Activated effector memory CD4-positive, alpha-beta T cell treated with Interleukin-2 at 50 U/mL for 16 hours (primary cell): ENCODE measurements at places on chromosomes 1 and 21.

GRCh38 chr21:42118901-42119300 is 47.8 kb downstream of the UMODL1 start:
- DNase-seq = no peak

GRCh38 chr1:20115479-20115878 is 3.9 kb downstream of the PLA2G2D start:
- DNase-seq = no peak

GRCh38 chr1:96509951-96510350 is 211.6 kb upstream of the PTBP2 start:
- DNase-seq = no peak

DNA sequence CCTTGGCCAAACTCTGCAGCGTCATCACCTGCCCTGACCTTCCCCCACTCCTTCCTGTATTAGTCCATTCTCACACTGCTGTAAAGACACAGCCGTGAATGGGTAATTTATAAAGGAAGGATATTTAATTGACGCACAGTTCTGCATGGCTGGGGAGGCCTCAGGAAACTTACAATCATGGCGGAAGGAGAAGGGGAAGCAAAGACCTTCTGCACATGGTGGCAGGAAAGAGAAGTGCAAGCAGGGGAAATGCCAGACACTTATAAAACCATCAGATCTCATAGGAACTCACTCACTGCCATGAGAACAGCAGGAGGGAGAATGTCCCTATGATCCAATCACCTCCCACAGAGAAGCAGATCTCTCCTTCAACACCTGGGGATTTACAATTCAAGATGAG is 408.5 kb downstream of the PTPRU start:
- no peak for DNase-seq

DNA sequence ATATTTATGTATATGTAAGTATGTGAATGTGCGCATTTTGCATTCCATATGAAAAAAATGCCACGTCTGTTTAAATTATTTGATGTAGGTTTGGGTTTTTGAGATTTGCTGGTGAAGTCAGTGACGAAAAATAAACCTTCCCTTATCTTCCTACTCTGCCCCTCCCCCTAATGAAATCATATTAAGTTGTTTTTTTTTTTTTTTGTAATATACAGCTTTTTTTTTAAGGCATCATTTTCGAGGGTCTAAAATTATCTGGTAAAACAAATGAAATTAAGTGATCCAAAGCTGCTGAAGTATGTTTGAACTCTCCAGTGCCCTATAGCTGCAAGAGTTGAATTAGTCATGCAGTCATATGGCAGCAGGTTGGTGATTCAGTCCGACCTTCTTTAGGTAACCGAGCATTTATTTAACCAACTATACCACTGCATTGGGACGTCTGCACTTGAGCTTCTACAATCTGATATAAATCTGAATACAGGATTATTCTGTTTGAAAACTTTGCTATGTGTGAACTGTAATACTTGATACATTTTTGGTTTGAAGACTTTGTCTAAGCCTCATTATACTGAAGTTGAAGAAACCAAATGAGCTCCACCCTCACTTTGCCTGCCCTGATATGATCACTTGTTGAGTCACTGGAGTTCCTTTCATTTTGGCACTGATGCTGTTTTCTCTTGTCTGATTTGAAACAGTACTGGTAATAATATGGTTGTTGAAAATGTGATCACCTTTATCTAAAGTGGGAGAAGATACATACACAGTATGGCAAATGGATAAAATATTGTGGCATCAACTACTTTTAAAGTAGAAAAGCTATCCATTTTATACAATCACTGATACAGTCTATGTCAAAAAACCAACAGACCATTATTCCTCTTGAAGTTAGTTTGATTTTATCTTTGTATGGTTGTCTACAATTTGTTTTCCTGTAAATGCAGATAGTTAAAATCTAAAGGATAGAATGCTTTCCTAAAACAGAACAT is 11.7 kb downstream of the PDIK1L start:
- DNase-seq = no peak

DNA sequence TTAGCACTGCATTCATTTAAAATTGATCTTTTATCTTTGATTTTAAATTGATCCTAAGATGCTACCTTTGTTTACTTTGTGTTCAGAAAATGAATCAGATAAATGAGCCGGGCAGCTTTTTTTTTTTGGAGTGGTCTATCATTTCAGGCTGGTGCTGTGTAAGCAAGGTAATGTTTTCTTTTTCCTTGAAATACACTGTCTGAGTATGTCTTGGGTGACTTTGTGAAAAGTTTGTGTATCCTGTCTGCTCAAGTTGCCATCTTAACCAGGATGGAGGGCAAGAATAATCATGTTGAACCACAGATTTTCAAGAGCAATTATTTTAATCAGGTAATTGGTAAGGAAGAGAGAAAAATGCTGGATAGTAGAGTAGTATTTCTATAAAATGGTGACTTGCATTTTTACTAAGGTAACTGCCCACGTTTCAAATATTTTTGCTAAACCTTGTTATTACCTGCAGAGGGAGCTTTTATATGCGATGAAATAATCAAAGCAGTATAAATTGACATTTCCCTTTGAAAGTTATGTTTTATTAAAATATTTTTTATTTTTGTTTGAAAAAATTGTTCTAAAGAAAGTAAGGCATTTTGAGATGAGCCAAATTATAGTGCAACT is 11.1 kb downstream of the ADGRL2 start:
- no peak for DNase-seq

DNA sequence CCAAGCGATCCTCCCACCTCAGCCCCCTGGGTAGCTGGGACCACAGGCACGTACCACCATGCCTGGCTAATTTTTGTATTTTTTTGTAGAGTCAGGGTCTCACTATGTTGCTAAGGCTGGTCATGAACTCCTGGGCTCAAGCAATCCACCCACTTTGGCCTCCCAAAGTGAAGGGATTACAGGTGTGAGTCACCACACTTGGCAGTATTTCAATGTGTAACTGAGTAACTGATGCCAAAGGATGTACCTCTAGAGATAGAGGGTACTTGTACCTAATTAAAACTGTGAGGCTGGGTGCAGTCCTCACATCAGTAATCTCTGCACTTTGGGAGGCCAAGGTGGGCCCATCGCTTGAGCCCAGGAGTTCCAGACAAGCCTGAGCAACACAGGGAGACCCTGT is 258.7 kb upstream of the DMRTA2 start:
- DNase-seq = no peak

- no peak for DNase-seq
Observed at GRCh38 chr1:213987422-213987926, 299 bp upstream of the PROX1 start.

DNA sequence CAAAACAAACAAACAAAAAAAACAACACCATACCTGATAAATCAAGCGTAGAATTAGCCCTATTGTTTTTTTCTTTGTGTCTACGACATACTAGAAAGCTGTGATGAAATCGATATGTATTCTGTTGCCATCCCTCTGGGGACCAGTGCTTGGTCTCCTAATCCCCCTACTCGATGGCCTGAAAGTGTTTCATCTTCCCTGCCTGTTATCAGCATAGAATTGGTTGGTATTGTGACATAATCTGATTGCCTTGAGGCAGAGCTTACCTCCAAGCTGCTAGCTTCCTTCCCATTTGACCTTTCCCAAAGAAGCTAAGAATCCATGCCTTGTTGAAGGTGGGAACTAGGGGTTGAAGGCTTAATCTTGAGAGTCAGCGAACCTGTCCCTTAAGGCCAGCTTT is 40.7 kb upstream of the PIGV start:
- DNase-seq = no peak

- no peak for DNase-seq
Observed at GRCh38 chr1:184462990-184463389, 76.2 kb downstream of the C1orf21 start.

GRCh38 chr1:193183019-193183627 is 3.3 kb downstream of the B3GALT2 start:
- no peak for DNase-seq

DNA sequence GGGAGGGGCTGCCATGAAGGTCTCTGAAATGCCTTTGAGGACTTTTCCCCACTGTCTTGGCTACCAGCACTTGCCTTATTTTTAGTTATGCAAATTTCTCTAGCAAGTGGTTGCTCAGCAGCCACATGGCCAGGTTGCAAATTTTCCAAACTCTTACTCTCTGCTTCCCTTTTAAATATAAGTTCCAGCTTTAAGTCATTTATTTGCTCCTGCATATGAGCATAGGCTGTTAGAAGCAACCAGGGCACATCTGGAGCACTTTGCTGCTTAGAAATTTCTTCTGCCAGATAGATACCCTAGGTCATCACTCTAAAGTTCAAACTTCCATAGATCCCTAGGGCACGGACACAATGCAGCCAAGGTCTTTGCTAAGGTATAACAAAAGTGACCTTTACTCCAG is 44.8 kb downstream of the DDAH1 start:
- DNase-seq = no peak

DNA sequence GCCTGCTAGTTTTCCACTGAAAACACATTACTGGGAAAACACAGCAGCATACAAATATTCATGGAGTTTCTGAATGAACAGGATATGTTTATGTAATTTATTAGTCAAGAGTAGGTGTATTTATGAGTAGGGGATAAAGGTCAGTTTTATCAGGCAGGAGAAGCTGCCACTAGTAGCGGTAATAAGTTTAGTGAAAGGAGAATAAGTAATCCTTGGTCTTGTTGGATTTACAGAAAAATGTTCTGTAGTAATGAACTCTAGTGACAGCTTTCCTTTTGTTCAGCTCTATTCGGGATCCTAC is 1.2 kb downstream of the MAST2 start:
- DNase-seq = no peak

DNA sequence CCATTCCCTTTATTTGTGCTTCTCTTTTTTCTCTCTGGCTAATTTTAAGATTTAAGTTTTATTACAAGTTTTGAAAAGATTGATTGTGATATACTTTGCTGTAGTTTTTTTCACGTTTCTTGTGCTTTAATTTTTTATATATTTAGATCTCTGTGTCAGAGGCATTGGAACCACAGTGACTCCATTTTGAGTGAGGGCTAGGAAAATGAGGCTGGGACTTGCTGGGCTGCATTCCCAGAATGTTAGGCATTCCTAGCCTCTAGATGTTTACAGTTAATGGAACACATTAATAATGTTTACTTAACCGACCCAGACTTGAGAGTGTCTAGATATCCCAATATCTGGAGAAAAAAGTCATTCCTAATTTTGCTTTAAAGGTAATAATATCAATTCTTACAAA is 939.4 kb downstream of the BRINP3 start:
- no peak for DNase-seq

- no peak for DNase-seq
Observed at GRCh38 chr21:16069178-16070112, 339.7 kb downstream of the USP25 start.

DNA sequence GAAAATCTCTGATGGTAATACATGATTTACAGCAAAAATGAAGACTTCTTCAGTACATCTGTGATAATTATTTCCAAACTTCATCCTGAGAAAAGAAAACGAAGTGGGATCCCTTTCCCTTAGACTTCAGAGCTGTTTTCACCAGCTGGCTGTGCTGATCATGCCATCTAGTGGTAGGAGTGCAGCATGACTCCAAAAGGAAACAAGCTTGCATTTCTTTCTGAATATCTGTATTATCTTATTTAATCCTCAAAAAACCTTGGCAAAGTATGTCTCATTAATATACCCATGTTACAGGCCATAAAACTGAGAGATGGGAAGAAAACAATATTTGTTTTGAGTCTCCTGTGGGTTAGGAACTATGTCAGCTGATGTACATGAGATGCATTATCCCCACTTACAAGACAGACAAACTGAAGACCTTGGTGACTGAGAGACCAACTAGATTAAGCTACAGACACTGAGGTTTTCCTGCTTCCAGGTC is 9.8 kb upstream of the GJA8 start:
- DNase-seq = no peak

DNA sequence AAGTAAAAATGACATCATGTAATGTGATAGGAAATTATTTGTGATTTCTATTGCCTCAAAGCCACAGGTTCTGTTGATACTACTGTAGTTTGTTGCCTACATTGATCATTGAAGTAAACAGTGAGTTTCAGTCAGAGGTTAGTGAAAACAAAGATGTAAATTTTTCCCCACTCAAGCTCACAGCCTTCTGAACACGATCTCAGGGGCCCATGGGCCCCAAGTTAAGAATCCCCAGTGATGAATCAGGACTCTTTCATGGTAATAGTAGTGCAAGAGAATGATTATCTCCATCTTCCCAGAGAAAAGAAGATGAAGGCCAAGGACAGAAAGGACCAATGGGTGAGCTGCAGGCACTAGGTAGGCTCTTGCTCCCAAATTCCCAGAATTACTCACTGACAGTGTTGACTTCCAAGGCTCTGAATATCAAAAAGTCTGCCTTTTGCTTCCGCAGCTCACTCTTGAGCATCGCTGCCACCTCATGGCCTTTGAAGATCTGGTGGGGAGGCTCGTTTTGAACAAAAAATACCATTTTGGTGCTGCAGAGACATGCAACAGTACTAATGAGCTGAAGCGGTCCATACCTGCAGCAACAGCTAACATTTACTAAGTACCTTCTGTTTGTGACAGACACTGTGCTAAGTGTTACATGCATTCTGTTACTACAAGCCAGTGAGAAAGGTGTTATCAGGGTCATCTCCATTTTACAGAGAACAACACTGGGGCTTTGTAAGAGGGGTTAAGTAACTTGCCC is 113.3 kb downstream of the KIAA0319L start:
- DNase-seq = no peak

GRCh38 chr1:156804572-156805243 is 11.9 kb downstream of the SH2D2A start:
- no peak for DNase-seq

DNA sequence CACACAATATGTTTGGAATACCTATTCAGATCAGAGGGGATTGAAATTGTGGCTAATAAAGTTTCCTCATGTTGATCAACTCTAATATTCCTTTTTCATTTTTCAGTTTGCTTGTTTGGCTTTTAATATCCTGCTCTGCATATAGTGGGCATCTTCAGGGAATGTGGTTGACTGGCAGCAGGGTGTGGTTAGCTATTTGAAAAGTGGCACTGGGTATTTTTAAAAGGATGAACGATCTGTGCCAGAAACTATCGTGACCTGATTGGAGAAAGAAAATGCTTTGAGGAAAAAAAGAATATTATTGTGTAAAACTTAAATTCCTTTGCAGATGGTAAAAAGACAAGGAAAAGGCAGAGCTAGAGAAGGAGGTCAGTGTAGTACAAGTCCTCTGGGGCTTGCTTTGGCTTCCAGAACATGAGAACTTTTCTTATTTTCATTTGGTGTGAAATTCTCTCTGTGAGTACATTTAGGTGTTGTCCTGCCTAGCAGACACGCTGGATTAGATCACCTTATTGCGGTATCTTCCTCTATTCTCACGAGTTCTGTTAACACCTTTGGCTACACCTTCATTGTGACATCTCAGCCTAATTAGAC is 329.7 kb upstream of the SNX7 start:
- no peak for DNase-seq
